ENCODE measurements at places on chromosomes 7 and 10. TPM values are rescaled to one million over a fixed set of nuclear protein-coding genes. Genes with fewer than 3 reads are reported as not detected.

The KCNMA1 gene
- 36.1 TPM for polyA plus RNA-seq

The GIMAP2 gene
- polyA plus RNA-seq: 6.5 TPM

The PAX4 gene
- 0.95 TPM for polyA plus RNA-seq

The GRM3 gene
- 0.29 TPM for polyA plus RNA-seq

The OPN4 gene
- polyA plus RNA-seq: not detected

The SEPHS1 gene
- 48.3 TPM for polyA plus RNA-seq

The FRAT1 gene
- 9.7 TPM for polyA plus RNA-seq

The CEP55 gene
- polyA plus RNA-seq: 28.1 TPM

GRCh38 chr10:79361726-79362397, 14.6 kb downstream of the PPIF start:
- DNase-seq: no peak

GRCh38 chr10:105413997-105414396, 772.9 kb downstream of the SORCS3 start:
- DNase-seq: no peak

DNA sequence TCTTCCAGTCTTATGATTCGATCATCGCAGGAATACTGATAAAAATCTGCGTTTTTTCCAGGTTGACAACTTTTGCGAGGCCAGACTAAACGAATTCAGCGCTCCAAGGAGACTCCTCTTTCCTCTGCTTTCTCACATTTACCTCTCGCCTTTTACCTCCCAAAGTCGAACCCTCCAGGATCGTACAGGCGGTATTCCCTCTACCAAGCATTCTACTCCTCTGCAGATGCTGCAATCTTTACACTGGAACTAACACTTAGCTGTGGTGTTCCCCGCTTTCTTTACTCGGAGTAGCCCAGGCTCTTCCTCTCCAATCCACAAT, 449 bp downstream of the NUDT5 start:
- DNase-seq: no peak

DNA sequence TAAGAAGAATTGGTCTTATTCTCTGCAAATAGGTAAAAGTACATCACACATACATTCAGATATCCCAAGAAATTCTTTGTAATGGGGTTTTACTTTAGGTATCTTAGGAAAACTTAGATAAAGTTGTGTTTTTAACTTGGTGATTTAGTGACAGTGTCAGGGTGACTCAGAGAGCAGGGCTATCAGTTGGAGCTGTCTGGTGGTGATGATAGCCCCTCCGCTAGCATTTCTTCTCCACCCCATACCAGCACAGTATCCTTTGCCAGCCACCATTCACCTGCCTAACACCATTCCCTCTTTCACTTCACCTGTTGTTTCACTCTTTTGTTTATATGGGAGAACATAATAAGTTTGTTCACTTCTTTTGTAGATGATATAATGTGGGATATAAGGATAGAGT, 30.4 kb downstream of the VPS50 start:
- no peak for DNase-seq

DNA sequence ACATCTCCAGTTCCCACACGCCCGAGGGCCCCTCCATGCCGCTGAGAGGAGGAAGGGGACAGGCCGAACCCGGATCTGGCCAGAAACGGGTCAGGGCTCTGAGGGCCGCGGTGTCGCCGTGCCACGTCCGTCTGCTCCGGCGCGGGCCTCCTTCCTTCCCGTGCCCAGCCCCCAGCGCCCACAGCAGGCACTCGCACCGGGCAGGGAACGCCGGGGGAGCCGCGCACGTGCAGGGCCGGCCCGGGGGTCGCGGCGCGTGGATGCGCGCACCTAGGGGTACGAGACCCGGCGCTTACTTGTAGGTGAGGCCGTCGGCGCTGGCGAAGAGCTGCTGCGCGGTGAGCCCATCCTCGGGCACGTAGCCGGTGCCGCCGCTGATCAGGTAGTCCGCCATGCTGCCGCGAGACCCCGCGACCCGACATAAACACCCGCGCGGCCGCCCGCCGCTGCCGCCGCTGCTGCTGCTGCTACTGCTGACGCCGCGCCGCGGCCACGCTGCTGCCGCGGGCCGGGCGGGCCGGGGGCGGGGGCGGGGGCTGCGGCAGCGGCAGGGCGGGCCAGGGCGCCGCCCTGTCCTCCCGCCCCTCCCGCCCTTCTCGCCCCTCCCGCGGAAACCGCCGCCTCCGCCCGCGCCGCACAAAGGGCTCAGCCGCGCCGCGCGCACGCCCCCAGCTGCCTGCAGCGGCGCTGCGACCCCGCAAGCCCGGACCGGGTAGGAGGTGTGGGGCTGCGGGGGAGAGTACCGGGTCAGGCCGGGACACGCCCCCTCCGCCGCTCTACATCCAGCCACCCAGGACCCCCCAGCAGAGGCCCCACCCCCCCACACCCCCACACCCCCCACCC, 4.1 kb downstream of the IMPDH1 start:
- peak; percentile 35 for DNase-seq

DNA sequence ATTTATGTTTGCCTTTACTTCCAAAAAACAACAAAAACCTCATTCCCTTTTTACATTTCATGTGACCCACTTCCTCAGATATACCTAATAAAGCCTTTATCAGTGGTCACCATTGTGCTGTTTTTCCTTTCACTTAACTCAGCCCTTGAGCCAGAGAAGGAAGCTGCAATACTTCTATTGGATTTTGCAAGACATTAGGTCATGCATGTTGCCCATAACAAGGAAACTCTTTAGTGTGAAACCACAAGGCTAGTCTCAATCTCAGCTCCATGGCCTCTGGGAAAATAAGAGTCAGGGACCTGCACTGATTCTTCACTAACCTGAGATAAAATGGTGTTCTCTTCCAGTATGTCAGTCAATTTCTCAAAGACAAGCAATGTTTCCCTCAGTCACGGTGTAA, 27.8 kb downstream of the STEAP4 start:
- DNase-seq: no peak

DNA sequence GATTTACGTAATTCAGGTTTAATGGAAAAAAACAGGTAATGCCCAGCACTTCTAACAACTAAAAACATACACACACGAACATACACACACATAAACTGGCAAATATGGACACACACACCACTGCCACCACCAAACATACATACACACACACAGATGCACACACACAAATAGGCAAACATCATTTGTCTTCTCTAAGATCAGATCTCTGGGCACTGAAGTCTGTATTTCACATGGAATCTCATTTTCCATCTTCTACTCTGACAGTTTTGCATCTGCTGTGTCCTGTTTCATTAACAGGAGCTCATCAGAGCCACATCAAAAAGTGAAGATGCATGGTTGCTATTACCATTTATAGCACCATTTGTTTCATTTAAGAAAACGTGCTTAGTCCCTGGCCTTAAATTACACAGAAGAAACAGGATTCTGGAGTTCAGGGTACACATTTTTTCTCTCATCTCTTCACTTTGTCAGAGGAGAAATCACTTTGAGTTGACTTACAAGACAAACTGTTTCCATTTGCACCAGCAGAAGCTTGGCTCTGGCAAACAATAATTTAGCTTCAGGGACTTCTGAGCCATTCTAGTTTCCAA, 165.3 kb downstream of the SORCS1 start:
- DNase-seq: no peak

DNA sequence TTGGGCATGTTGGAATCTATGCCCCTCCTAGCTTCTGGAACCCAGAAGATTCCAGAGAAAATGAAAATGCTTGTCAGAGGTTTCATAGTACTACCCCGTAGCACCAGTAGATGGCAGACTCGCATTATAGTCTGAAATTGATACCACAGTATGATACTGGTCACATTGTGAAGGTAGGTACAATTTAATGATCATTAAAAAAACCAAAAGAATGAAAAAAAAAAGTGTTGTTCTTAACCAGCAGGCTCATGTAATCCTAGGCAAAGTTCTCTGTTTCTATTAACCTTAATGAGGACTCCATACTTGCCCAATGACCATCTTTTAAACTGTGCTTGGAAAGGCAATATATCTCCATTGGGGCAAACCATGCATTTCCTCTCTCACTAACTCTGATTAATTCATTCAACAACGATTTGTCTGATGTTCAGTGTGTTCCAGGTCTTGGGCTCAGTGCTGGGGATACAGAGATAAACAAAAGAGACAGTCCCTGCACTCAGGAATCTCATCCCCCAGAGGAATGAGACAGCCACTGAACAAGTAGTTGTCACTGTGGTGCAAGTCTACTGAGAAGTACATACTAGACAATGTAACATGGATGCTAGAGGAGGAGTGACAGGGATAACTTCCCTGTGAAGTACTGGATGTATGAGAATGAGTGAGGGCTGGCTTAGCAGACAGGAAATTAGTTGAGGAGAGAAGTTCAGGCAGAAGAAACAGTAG, 223.5 kb upstream of the PHYHIPL start:
- DNase-seq: peak; percentile 83

DNA sequence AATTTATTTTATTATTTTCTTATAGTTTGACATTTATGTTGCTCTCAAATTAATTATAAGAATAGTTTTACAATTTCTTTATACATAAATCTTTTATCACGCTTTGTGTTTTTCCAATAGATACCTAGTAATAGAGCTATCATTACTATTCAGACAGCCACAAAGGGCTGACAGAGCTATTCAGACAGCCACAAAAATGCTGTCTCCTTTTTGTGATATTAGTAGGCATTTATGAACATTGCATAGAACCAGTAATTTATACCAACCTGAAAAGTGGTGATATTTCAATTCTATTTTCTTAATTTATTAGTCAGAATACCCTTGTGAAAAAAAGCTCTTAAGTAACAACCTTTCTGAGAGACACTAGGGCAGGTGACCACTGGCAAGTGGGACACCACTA, 34.2 kb upstream of the IGFBP3 start:
- no peak for DNase-seq

DNA sequence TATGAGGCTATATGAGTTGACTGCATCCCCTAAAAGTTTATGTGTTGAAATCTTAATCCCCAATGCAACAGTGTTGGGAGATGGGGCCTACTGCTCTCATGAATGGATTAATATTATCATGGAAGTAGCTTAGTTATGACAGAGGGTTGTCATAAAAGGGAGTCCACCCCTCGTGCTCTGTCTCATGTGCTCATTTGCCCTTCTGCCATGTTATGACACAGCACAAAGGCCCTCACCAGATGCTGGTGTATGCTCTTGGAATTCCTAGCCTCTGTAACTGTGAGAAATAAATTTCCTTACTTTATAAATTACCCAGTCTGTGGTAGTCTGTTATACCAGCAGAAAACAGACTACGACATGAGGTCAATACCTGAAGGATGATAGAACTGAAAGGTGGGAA, 17.6 kb upstream of the PANK1 start:
- DNase-seq: no peak

GRCh38 chr7:11082552-11083213, 109.0 kb downstream of the PHF14 start:
- DNase-seq: peak; percentile 43

- no peak for DNase-seq
Measured at GRCh38 chr10:29949411-29950011, 109.9 kb downstream of the JCAD start.

GRCh38 chr10:99888622-99889021, 106.2 kb downstream of the ABCC2 start:
- DNase-seq: peak; percentile 83

- no peak for DNase-seq
Measured at GRCh38 chr7:69476416-69476815, 121.9 kb upstream of the AUTS2 start.

- no peak for DNase-seq
Measured at GRCh38 chr7:90607196-90607595, 11.1 kb downstream of the CDK14 start.

DNA sequence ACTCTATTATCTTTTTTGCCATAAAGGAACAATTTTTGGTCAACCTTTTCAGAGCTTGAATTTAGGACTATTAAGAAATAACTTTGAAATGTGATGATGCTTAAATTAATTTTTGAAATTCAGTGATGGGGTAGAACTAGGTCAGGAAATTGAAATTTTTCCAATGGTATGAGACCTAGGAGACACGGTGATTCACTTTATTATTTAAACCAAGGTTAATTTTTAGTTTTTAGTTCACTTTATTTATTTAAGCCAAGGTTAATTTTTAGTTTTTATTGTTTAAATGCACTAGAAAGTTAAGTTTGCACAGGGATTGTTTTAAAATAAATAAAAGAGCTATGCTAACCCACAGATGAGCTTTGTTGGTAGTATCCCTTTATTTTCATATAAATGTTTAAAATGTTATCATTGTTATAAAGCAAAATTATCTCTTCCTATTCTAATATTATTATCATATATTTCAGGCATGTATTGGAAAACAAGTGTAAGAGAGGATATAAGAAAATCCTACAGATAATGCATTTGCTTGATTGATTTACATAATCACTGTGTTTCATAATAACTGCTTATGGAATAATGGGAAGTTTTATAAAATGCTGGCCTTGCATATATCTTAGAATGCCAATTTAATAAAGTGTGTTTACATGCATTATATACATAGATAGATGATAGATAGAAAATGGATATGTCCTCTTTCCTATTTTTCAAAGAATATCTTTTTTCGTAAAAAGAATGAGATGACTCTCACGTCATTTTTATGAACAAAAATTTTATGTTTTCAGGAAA, 163.6 kb downstream of the HGF start:
- DNase-seq: no peak

DNA sequence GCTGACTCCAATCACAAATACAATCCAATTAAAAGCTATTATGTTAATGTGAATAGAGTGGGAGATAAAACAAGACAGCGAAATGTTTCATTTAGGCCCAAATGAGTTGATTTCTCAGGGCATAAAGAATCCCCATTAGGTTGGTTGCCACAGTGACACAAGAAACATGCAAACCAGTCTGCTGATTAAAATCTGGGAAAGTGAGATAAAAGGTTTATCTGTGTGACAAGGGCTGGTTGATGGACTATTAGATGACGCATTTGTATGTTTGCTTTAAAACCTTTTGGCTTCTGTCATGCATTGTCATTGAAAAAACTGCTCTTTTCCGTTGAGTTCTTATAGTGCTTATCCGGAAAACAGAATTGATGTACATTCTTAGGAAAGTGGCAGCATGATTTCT, 658.2 kb downstream of the GATA3 start:
- DNase-seq: no peak
